ENCODE measurements at places on chromosomes 4 and X.

DNA sequence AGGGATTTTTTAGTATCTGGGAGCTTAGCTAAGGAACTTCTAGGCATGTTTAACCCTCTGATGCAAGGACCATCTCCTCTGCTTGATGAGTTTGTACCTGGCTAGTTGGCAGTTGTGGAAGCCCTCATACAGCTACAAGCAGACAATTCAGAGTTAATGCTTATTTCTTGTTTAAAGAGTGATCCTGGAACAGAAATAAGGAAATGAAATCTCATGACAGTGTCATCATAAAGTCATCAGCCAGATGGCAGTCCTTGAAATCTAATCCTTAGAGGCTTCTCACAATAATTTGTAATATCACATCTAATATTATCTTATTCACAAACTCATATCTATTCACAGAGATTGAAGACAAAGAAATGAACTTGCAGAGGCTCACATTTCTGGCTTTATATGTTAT is 581.6 kb upstream of the FTHL17 start:
- no peak for DNase-seq

DNA sequence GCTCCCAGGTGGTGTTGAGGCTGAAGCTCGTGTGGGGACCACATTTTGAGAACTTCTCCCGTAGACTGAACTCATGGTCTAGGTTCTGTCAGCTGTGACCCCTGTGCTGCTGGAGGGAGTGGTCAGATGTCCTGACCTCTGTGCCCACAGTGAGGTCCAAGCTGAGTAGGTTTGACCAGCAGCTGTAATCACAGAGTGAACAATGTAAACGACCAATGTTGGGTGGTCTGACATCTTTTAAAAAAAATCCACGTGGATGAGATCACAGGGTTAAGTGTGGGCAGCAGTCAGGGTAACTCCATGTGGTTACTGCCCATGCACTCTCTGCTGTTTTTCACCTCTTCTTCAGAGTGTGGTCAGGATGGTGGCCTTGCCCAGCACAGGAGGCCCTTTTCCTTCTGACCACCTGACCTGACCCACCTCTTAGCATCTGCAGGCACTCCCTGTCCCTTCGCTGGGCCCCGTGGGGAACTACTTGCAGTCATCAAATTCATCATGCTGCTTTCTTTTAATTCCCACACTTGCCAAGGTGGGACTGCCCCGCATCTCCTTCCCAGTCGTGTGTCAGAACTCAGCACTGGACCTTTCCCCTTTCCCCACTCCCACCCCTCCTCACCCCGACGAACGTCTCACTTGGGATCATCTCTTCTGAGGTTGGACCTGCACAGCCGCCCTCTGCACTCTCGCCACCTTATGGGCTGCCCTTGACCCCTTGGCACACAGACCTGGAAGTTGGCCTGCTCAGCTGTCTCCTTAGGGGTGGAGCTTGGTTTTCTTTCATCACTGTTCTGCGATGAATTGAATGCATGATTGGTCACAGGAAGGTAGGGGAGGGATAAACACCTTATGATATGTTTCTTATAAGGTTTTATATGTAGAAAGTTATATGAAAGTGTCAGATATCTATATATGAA is 120.1 kb downstream of the PTTG2 start:
- DNase-seq = no peak

DNA sequence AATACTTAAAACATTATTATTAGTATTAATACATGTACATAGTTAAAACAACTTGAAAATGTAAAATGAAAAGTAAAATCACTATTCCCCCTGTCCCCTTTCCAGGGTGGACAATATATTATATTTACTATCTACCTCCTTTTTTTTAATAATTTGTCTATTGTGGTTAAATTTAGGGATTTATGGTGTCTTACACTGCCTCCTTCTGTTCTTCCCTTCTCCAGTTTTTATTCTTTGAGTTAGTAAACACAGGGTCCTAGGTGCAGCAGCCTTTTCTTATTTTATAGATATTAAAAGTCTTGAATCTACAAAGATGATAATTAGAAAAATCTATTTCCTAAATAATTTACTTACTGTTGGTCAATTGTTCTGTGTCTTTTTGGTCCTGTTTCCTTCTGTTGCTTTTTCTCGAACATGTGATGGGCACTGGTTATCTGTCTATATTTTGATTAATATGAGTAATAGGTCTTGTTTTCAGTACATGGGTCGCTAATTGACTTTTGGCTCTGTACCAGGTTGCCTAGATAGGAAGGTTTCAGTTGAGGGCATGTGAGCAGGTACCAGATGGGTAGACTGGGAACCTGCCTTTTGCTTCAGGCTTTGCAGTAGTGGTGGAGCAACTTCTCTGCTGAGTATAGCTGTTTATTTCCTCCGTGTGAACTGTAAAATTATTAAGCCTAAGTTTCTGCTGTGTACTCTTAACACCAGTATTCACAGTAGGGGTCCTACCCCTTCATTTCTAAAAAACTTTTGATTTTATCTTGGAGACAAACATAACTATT is 1.1 kb downstream of the NUDT9 start:
- DNase-seq = no peak

- no peak for DNase-seq
Measured at GRCh38 chr4:142703694-142704309, 142.3 kb downstream of the INPP4B start.
